ENCODE measurements at places on chromosomes 6 and 20.

DNA sequence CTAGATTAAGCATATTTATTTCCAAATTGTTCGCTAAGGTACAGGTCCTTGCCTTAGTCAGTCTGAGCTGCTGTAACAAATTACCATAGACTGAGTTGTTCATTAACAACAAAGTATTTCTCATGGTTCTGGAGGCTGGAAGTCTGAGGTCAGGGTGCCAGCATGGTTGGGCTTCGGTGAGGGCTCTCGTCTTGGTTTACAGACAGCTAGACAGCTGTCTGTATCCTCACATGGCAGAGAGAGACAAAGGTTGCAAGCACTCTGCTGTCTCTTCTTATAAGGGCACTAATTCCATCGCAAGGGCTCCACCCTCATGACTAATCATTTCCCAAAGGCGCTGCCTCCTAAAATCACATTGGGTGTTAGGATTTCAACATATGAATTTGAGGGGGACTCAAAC lies 115.3 kb upstream of the GMDS start:
- DNase-seq, result no peak

DNA sequence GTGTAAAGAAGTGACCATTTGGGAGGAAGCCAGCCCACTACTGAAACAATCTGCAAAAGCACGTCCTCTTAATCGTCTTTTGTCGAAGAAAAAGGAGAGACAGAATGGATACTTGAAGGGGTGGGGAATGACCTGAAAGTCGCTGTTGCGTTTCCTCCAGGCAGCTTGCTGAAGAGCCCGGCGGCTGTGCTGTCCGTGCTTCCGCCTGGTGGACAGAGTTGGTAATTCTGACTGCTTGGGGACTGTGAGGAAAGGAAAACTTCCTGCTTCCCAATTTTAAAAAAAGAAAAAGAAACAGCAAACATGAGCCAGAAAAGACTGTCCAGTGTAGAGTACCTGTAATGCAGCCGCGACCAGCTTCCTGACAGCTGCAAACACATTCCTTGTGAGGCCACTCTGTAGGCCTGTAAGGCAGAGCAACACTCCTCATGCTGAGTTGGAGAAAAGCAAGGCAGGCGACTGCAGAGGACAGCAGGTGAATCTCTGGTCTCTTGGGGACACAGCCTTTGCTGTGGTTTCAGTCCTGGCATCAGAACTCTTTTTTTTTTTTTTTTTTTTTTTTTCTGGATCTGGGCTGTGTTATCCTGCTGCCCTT lies 251.1 kb upstream of the TBX18 start:
- no peak for DNase-seq

DNA sequence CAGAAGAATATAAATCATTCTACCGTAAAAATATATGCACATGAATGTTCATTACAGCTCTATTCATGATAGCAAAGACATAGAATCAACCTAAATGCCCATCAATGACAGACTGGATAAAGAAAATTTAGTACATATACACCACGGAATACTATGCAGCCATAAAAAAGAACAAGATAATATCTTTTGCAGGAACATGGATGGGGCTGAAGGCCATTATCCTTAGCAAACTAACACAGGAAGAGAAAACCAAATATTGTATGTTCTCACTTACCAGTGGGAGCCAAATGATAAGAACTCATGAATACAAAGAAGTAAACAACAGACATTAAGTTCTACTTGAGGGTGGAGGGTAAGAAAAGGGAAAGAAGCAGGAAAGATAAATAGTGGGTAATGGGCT lies 8.4 kb downstream of the KHDC1L start:
- no peak for DNase-seq

GRCh38 chr6:23445157-23445710 lies 680.8 kb upstream of the NRSN1 start:
- DNase-seq, result no peak

DNA sequence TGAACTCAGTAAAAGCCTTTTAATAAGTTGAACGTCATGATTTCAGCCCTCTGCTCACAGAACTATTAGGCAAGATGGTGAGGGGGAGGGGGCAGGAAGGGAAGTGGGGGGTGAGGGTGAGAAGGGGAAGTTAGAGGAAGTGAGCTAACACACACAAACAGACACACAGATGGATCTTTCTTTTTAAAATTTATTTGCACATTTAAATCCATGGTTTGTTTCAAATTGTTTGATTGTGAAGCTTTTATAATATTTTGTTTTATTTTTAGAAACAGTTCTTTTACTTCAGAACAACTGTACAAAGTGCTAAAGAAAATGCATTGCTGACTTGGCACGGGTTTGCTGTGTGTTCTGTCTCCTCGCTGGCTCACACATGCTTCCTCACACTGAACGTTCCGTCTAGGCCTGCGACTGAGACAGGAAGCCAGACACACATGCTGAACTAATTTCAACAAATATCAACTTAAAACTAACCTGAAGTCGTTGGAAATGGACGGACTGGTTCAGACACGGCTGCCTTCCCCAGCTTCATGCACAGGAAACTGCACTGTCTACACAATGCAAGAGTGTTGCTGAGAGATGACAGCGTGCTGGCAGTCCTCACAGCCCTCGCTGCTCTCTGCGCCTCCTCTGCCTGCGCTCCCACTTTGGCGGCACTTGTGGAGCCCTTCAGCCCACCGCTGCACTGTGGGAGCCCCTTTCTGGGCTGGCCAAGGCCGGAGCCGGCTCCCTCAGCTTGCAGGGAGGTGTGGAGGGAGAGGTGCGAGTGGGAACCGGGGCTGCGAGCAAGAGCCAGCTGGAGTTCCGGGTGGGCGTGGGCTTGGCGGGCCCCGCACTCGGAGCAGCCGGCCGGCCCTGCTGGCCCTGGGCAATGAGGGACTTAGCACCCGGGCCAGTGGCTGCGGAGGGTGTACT lies 8.1 kb upstream of the ZBP1 start:
- DNase-seq, result peak; percentile 46

GRCh38 chr6:39772559-39773273 lies 19.5 kb upstream of the DAAM2 start:
- no peak for DNase-seq

DNA sequence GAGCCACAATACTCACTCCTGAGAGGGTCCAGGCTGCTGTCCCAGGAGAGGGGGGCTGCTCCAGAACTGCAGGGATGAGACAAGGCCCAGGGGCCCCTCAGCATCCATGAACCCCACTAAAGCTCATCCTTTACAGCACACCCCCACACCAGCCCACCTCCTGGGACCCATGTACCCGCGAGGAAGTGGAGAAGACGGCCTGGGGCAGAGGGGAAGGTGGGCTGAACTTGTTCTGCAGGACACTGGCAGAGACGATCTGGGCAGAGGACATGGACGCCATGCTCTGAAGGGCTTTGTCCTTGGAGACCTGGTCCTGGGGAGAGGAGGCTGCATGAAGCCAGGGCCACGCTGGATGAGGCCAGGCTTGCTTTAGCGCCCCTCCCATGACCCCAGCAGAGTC lies 10.1 kb downstream of the RPL10A start:
- DNase-seq, result no peak

DNA sequence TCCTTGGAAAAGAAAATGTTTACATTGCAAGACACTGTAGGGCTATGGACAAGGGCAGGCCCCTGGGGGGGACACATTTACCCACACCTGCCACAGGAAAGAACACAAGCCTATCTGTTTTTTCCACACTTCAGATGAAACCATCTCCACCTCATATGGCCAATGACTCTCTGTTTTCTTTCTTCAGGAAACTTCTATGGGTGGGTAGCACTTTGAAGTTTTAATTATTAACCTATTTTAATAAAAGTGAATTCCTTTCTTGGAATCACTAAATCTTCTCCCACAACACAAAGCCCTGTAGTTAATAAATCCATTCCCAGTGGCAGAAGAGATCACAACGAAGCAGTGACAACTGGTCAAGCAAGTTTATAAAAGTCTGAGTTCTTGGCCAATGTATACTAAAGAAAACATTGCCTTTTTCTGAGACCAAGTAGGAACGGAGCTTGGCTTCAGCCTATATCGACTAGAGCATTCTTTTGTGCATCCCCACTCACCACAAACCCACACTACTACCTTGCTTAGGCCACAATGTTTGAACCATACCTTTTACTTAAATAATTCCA lies 125.1 kb upstream of the CARMIL1 start:
- no peak for DNase-seq

- DNase-seq, result no peak
These were observed 81.3 kb downstream of the SAMD5 start for GRCh38 chr6:147589739-147590250.

DNA sequence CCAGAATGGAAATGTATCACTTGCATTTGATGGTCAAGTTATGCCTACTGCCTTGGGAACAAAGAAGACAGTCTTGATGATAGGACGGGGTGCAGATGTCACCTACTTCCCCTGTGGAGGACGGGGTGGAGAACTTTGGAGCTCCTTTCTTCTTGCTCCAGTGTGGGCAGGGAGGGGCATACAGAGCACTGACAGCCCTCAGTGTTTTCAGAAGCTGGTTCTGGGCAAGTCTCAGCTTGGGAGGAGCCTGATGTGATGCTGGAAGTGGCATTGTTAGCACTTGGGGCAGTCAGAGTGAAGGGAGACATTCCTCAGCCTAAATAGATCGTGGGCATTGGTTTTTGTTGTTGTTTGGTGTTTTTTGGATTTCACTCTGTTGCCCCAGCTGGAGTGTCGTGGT lies 59.7 kb downstream of the SYNJ2 start:
- no peak for DNase-seq

- DNase-seq, result no peak
These were observed 16.9 kb upstream of the IL17F start for GRCh38 chr6:52261229-52261628.

DNA sequence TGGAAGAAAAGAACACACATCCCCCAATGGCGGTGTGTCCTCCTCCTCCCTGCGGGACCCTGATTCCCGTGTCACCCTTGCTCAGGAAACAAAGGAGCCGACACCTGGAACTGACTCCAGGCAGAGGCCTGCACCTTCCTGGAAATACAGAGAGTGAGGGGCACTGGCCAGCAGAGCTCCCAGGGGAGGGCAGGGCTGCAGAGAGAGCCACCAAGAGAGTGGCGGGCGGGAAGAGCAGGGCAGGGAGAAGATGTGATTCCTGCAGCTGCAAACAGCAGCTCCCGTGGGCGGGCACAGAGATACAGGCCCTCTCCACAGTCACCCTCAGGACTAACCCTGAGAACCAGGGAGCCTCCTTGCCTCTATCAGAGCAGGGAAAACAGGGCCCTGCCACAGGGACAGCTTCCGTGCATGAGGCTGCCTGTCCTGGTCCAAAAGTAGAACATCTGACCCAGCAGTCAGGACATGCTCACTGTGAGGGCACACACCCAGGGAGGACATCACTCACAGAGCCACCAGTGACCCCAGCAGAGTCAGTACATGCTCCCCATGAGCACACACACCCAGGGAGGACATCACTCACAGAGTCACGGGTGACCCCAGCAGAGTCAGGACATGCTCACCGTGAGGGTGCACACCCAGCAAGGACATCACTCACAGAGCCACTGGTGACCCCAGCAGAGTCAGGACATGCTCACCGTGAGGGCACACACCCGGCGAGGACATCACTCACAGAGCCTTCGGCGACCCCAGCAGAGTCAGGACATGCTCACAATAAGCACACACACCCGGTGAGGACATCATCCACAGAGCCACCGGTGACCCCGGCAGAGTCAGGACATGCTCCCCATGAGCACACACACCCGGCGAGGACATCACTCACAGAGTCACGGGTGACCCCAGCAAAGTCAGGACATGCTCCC lies 193.1 kb downstream of the DLL1 start:
- no peak for DNase-seq

GRCh38 chr20:50426866-50427718 lies 83.1 kb upstream of the PTPN1 start:
- no peak for DNase-seq

- DNase-seq, result no peak
These were observed 204.9 kb downstream of the SIM1 start for GRCh38 chr6:100259865-100260264.

GRCh38 chr6:140917911-140918310 lies 1214.8 kb upstream of the GJE1 start:
- DNase-seq, result no peak

DNA sequence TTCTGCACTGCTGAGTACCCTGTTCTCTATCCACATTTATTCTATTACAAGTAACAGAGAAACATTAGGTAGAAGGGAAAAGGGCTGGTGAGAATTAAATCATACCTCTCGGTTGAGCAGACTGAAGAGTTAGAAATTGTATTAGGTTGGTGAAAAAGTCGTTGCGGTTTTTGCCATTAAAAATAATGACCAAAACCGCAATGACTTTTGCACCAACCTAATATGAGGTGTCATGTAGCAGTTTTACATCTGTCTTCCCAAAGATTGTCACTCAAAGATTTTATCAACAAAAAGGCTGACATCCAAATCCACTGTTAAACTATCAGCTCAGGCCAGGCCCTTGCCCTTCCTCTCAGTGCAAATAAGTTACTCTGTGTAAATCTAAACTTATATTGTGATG lies 28.3 kb upstream of the GRIK2 start:
- DNase-seq, result no peak

DNA sequence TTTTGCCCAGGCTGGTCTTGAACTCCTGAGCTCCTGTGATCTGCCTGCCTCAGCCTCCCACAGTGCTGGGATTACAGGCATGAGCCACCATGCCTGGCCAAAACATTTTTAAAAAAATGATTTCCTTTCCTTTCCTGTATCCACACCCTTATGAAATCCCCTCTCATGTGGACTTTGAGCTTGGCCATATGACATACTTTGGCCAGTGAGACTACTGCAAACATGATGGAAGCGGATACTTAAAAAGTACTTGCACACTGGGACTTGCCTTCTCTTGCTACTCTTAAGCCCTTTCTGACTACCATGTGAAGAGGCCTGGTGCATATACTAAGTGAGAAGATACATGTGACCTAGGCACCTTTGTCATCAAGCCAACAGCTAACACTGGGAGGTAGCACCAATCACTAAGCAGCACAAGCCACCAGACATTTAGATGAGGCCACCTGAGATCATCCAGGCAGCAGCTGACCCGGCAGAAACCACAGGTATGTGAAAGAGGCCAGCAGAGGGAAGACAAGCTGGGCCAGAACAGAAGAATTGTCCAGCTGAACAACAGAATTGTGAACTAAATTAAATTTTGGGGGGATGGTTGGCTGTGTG lies 78.5 kb upstream of the HDAC2 start:
- DNase-seq, result no peak

DNA sequence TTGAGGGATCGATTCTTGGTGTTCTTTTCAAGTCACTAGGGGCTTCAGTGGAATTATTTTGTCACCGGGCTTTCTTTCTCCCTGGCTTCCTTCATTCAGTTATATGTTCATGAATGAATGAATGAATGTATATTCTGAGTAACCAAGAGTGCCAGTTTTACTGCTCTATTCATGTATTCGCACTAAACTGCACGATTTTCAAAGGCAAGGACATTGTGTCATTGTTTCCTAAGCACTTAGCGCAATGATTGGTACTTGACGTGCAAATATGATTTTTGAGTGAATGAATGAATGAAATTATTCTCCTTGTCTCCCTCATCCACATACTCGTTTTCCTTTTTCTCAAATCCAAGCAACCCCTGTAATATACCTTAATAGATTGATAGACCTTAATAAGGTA lies 822 bp downstream of the AFG1L start:
- DNase-seq, result no peak

GRCh38 chr6:3292431-3293197 lies 33.9 kb downstream of the PSMG4 start:
- DNase-seq, result no peak

Data from effector CD8-positive, alpha-beta T cell (primary cell).